ENCODE measurements at places on chromosomes 11 and 22.

- no peak for DNase-seq
These were observed 335 bp downstream of the ZNF408 start for GRCh38 chr11:46701078-46701654.

- no peak for DNase-seq
These were observed 483 bp upstream of the HYLS1 start for GRCh38 chr11:125886997-125887372.

- DNase-seq: no peak
These were observed 52.0 kb downstream of the CADM1 start for GRCh38 chr11:115452241-115452640.

GRCh38 chr11:70568814-70569617 lies 170.7 kb downstream of the CTTN start:
- no peak for DNase-seq

DNA sequence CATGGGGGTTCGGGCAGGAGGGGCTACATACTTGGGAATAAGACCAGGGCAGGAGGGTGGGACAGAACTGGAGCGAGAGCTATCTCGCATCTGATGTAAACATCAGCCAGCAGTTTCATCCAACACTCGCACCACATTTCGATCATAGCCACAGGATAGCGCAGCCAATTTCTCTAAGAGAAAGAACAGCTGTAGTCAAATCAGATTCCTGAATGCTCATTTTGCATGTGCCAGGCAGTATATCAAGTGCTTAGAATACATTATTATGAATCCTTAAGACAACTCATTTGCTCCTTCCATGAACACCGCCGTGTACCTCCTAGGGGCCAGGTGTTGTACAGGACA lies 14.5 kb downstream of the DGCR2 start:
- no peak for DNase-seq

DNA sequence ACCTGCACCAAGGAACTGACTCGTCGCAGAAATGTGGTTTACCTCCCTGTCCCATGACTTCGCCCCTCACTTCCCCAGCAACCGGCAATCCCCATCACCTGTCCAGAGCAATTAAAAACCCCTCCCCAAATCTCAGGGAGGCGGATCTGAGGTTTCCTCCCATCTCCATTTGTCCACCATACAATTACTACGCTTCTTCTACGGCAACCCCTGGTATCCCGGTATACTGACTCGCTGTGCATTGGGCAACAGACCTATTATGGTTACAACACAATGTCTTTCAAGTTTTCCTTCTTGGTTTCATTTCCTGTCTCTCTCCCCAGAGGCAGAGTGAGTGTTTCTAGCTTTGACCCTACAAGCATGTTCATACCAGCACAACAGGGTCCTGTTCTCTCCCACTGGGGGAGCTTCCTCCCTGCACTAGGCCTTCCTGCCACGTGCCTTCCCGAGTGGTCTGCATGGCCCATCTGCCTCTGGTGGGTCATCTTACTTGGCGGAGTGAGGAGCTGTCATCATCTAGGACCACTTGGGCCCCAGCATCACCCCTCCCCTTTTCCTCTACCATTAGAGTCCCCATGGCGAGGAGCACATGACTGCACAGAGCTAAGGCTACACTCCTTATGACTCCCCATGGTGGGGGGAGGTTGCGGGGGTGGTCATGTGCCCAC lies 30.3 kb upstream of the NAP1L4 start:
- no peak for DNase-seq

DNA sequence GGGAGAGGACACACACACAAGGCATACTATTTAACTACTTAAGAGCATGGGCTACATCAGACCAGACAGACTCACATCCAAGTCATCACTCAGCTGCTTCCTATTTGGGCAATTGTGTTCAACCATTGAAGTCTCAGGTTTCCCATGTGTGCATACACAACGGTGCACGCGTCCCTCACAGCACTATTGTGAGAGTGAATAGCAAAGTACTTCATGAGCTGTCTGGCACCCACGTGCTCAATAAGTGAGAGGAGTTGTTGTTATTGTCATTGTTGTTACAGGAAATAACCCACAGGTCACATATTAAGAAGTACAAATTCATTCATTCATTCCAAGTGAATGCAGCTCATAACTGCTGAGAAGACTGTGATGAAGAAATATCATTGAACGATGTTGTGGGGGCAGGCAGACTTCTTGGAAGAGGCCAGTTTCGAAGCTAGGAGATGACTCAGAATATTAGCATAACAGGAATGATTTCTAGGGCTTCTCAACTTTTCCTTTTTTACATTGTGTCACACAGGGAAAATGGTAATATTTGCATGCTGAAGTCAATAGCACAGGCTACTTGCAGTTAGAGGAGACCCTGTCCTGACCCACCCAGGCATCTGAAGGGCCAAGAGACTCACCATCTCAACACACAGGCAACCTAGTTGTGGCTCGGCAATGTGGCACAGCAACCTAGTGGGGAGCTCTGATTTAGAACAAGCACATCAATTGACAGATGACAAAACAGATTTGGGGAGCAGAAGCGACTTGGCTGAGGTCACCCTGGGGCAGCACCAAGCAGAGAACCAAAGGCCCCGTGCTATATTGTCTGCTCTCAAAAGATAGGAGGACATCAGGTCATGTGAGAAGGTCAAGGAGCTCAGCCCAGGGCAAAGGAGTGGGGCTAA lies 606.0 kb downstream of the BUD13 start:
- DNase-seq: no peak
